Central memory CD4-positive, alpha-beta T cell (primary cell): ENCODE measurements at places on chromosomes 11 and 22.

- DNase-seq, result no peak
Observed at GRCh38 chr11:70076461-70076931, 1.6 kb upstream of the ANO1 start.

- DNase-seq, result no peak
Observed at GRCh38 chr22:24001314-24001713, 3.9 kb downstream of the GSTT4 start.

- DNase-seq, result no peak
Observed at GRCh38 chr22:22322792-22323191, 78.2 kb downstream of the VPREB1 start.

GRCh38 chr11:74444173-74444826 lies 23.0 kb downstream of the KCNE3 start:
- no peak for DNase-seq

DNA sequence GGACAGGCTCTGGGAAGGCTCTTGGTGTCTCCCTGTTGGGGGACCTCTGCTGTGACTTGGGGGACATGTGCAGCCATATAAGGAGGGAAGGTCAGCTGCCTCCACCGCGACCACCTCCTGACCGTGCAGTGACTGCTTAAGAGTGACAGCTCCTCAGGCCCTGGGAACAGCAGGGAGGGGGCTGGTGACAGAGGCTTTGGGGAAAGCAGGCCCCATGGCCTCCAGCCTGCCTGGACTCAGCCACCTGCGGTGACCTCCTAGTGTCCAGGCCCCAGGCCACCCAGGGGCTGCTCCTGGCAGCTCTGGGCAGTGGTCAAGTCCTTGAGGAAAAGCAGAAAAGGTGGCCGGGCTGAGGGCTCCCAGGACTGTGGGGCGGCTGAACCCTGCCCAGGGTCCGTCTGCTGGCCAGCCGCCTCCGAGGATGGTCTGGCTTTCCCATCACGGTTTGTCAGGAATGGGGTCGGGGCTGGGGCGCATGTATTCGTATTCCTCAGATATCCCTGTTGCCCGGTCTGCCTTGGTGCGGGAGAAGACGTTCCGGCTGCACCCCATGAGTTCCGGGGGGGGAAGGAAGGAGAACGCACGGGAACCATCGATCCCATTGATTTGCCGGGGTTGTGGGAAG lies 96.8 kb downstream of the WNT7B start:
- no peak for DNase-seq

DNA sequence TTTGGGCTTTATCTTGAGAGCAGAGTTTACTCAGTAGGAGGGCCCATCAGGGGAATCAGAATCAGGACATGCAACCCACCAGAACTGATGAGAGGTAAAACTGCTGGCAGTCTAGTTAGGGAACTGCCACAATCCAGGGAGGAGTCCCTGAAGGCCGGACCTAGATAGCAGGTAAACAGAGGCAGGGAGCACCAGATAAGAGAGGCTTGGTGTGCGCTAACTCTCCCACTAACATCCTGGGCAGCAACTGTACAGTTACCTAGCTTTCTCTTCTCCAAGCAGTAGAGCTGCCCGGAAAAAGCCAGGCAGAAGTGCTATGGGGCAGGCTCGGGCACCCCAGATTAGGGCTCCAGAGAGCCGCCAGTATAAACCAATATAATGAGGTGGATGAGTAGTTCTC lies 865 bp upstream of the AMOTL1 start:
- DNase-seq, result no peak

DNA sequence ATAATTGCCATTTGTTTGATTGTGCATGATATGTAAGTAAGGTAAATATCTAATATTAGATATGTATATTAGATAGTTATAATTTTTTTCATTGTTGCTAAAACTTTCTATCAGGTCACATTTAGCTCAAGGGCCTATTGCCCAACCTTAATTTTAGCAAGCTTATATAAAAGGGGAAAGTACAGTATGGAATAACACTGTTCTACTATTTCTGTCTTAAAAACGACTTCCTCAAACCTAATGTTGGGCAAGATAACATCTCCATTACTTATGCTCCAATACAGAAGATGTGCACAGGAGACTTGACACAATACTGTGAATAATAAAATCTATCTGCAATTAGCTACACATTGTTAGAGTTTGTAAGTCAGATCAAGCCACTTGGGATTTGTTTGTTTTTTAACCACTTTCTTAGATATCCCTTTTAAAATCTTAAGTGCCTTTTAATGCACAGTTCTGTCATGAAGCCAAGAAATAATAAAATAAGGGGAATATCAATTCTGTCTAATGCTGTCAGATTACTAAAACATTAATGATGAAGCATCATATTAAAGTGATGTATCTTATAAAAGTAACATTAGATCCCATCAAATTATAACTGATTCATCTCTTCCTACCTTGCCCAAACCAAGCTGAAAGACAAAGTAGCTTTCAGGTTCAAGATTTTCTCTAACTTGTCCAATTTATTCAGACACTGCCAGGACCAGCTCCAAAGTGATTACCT lies 98.1 kb downstream of the SIK3 start:
- DNase-seq, result no peak

- no peak for DNase-seq
Observed at GRCh38 chr22:42314709-42315391, 44.4 kb upstream of the TCF20 start.

GRCh38 chr11:110606415-110606814 lies 105.8 kb downstream of the ARHGAP20 start:
- DNase-seq, result no peak

DNA sequence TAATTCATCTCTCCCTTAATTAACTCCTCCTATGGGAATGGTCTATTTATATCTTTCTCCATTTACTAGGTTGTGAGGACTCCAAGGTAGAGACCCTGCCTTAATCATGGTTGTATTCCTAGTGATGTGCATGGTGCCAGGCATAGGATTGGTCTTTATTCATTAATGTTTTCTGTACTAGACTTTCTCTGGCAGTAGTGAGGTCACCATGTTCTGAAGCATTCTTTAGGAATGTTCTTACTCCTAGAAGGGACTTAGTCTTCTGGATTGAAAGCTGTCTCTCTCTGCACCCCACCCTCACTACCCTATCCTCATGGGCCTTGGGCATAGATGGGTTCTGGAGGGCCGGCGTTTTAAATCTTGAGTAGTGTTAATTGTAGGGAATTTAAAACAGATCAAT lies 10.6 kb upstream of the INSC start:
- no peak for DNase-seq

GRCh38 chr11:125165111-125165842 lies 726 bp downstream of the PKNOX2 start:
- no peak for DNase-seq

- DNase-seq, result no peak
Observed at GRCh38 chr11:115409691-115410220, 94.5 kb downstream of the CADM1 start.
